Fibroblast of lung (primary cell): ENCODE measurements at places on chromosomes 5 and 9. TPM values are rescaled to one million over a fixed set of nuclear protein-coding genes. Genes with fewer than 3 reads are reported as not detected.

DNA sequence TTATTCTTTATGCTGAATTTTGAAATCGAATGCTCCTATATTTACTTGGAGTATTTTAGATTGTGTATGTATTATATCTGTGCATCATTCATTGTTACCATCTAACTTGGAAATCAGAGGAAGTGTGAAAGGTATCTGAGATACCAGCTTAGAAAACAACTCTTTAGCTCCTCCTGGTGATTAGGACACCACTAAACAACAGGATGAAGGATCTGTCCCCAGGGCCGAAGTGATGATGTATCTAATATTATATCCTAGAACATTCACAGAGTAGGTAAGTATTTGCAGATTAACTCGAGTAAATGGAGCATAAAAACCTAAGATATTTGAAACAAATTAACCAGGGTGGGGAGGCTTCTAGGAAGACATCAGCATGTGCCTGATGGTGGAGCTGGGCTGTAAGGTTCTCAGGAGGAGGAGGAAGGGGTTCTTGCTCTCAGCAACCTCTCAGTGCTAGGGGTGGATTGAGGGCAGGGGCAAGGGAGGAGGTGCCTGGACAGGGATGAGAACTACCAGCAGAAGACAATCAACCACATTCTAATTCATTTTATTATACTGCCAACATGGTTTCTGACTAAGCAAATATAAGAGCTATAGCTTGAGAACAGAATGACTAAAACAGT, 2.6 kb upstream of the NFIL3 start:
- no peak overlapping the region for H3K27ac ChIP-seq
- no peaks in the 10 kb centered on the region for H3K36me3 ChIP-seq
- H3K27me3 ChIP-seq: no peaks in the 10 kb centered on the region
- DNase-seq: peak; percentile 66

DNA sequence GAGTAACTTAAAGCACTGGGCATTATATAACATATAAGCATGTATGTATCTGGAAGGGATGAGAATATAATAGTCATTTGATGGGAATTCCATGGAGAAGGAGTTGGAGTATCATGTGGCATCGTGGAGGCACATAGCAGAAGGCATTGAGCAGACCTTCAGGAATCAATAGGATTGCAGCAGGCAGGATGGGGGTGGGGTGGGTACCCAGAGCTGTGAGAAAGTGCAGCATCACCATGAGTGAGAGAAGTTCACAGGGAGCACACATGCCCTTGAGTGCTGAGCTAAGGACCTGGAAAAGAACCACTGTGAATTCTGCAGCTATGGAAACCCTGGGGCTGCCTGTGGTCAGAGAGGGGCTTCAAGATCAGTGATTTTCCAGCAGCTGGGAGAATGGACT, 57.3 kb downstream of the MED10 start:
- no peak for DNase-seq
- no peaks in the 10 kb centered on the region for H3K36me3 ChIP-seq
- H3K27me3 ChIP-seq: no peaks in the 10 kb centered on the region
- H3K4me1 ChIP-seq: no peaks in the 10 kb centered on the region

DNA sequence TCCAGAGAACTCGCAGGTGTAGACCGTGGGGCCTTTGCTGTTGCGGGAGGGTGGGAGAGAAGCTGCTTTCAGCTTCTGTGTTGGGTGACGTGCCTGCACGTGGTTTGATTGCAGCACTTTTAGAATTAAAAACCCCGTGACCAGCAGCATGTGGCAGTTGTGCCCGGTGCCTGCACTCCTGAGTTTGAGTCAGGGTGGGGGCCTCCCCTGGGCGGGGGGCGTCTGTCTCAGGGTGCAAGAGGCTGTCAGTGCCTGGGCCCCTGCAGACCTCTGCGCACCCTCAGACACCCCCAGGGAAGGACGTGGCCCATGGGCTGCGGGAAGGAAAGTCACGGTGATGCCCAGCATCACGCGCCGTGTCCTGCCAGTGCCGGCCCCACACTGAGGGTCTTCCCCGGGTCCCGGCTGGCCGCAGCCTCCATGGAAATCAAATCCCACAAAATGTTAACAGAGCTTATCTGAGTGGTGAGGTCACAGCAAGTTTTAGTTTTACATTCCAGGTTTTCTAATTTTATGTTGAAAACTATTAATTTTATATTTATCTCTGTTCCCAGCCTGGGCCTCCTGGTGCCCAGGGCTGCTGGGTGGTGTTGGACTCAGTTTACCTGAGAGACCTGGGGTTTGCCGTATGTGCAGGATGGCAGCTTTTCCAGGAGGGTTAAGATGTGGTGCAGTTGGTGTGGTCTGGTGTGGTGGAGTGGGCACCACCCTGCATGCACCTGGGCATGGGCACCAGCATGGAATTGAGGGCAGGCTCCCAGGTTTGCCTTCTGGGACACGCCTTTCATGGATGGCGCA, 33.3 kb downstream of the AHRR start:
- no peaks in the 10 kb centered on the region for H3K4me1 ChIP-seq
- peaks cover 12% of the 10 kb centered on the region for H3K36me3 ChIP-seq
- DNase-seq: no peak
- no peak overlapping the region for H3K27ac ChIP-seq
- H3K27me3 ChIP-seq: no peaks in the 10 kb centered on the region
- no peak overlapping the region for H3K4me3 ChIP-seq

GRCh38 chr5:116372931-116373597, 201.6 kb downstream of the SEMA6A start:
- H3K27me3 ChIP-seq: no peaks in the 10 kb centered on the region
- no peak overlapping the region for H3K27ac ChIP-seq
- no peaks in the 10 kb centered on the region for H3K4me1 ChIP-seq
- no peak for DNase-seq
- H3K4me3 ChIP-seq: no peak overlapping the region

GRCh38 chr9:123660691-123661466, 269.0 kb downstream of the DENND1A start:
- no peaks in the 10 kb centered on the region for H3K4me1 ChIP-seq
- no peaks in the 10 kb centered on the region for H3K36me3 ChIP-seq
- no peaks in the 10 kb centered on the region for H3K27me3 ChIP-seq
- no peak overlapping the region for H3K4me3 ChIP-seq
- H3K27ac ChIP-seq: no peak overlapping the region

DNA sequence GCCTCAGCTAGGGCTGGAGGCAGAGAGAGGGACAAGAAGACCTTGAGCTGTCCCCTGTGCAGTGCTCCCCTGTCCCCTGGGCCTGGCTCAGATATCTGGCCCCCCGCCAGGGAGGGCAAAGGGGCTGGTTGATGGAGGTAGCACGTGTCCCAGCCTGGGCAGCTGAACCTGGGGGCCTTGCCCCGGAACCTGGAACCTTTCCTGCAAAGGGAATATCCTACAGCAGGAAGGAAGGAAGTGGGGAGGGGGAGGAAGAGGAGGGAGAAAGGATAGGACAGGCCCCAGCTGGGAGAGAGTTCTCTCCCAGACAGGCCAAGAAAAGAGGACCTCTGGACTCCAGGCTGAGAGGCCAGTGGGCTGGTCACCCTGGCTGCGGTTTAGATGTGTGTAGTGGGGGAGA, 27.6 kb upstream of the PSD2 start:
- H3K4me3 ChIP-seq: no peak overlapping the region
- no peak overlapping the region for H3K27ac ChIP-seq
- no peaks in the 10 kb centered on the region for H3K36me3 ChIP-seq
- no peak for DNase-seq
- peaks cover 26% of the 10 kb centered on the region for H3K27me3 ChIP-seq
- no peaks in the 10 kb centered on the region for H3K4me1 ChIP-seq

- H3K27me3 ChIP-seq: no peaks in the 10 kb centered on the region
- peak; percentile 6 for DNase-seq
- no peaks in the 10 kb centered on the region for H3K4me1 ChIP-seq
Observed at GRCh38 chr5:120327180-120327579, 136.9 kb upstream of the PRR16 start.

The CCDC127 gene
- total RNA-seq: 5.6 and 7.4 TPM in 2 replicates

The FAM81B gene
- not detected in 2 replicates for total RNA-seq

The CCNI2 gene
- under 0.01 TPM in 1 of 2 replicates, not detected in the other for total RNA-seq

The SLC45A2 gene
- under 0.01 TPM in 2 replicates for total RNA-seq

The S1PR3 gene
- total RNA-seq: 20.5 and 23.1 TPM in 2 replicates

The POU5F2 gene
- total RNA-seq: 0.51 and 0.66 TPM in 2 replicates

The UGCG gene
- total RNA-seq: 90.7 and 143 TPM in 2 replicates
